ENCODE measurements at places on chromosomes 1 and 21. TPM values are rescaled to one million over a fixed set of nuclear protein-coding genes. Genes with fewer than 3 reads are reported as not detected.

DNA sequence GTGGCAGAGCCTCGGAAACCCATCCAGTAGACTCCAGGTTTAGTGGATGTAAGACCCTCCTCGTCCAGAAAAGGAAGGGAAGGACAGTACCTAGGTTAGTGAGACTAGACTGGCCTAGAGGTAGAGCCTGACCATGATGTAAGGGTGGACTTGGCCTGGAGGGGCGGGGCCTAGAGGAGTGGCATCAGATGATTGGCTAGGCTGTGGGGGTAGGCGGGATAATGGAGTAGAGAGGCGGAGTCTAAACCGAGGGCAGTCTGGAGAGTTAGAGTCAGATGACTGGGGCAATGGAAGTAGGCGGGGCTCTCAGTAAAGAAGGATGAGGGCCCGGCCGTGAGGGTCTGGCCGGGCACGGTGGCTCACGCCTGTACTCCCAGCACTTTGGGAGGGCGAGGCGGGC is 70.1 kb downstream of the EPHB2 start:
- peak; percentile 15 for DNase-seq

DNA sequence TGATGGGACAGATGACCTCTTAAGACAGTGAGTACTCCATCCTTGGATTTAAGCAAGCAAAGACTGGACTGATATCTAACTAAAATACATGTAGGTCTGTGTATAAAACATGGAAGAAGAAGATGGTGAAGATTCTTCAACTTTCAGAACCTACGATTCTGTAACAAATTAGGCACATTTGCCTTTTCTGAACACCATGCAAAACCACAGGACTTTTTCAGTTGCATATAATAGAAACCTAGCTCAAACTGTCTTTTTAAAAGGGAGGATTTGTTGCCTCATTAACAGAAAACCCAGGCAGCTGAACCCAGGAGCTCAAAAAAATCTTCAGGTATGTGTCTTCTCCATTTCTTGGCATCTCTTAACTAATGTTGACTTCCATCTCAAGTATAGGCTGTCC is 14.7 kb upstream of the TSPAN1 start:
- DNase-seq = no peak

DNA sequence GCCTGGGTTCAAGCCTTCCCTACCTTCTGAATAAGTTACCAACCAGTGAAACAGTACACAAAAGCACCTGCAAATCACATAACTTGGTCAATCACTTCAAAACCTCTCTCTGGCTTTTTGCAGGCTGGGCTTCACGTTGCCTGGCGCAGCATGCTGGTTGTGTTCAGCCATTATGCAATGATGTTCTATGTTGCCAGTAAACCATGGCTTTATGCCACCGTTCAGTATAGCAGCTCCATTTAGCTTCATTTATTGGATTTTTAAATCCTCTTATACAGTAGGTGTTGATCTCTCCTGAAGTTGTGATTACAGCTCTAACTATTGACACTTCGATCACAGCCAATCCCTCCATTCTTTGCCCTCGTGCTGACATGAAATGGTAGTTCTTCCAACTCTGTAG is 233.6 kb upstream of the PTBP2 start:
- DNase-seq = no peak

- no peak for DNase-seq
Observed at GRCh38 chr1:168300626-168301025, 19.9 kb downstream of the TBX19 start.

- DNase-seq = peak; percentile 45
Observed at GRCh38 chr1:12121212-12122003, 45.4 kb upstream of the TNFRSF1B start.

GRCh38 chr1:151828921-151829320 is 2.7 kb downstream of the RORC start:
- peak; percentile 61 for DNase-seq

- no peak for DNase-seq
Observed at GRCh38 chr1:156973417-156973816, 53.0 kb downstream of the LRRC71 start.

- DNase-seq = peak; percentile 60
Observed at GRCh38 chr1:23202263-23202749, 15.0 kb downstream of the HTR1D start.

GRCh38 chr1:226985239-226985838 is 45.2 kb downstream of the COQ8A start:
- DNase-seq = no peak

GRCh38 chr1:176605176-176605575 is 142.2 kb downstream of the PAPPA2 start:
- DNase-seq = no peak

DNA sequence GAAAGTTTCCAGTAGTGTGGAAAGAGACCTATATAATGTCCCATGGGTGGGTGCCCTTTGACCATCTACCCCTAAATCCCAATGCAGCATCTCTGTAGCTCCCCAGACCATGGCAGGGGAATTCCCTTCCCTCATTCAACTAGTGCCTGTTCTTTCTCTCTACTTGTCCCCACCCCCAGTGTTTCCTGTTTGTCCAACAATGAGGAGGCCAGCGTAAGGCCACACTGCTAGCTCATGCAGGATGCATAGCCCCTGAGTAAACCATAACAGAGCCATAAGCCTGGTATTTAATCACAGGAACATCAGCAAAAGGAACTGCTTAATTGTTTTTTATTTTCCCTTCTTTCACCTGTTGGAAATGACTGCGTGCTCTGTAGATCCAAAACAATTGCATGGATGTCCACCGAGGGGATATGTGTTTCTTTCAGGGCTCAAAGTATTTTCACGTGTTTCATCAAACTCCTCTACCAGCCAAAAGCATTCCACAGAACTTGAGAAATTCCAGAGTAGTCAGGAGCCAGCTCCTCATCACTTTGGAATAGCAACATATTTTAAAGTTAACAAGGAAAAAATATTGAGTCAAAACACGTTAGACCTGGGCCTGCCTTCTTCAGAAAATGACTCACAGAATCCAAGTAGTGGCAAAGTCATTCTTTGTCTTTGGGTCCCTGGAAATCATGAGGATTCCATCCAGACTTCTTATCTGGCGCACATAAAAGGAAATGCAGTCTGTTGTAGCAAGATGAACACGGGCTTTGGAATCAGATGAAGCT is 162.5 kb upstream of the SGIP1 start:
- peak; percentile 38 for DNase-seq

- DNase-seq = no peak
Observed at GRCh38 chr1:38686167-38686926, 173.2 kb downstream of the RRAGC start.

GRCh38 chr21:44518686-44519085 is 21.3 kb downstream of the KRTAP10-1 start:
- DNase-seq = no peak

The FCRL6 gene
- 0.13 TPM for total RNA-seq

The RPTN gene
- 0.53 TPM for total RNA-seq

The C1orf74 gene
- total RNA-seq = 11.6 TPM

The B3GALT5 gene
- total RNA-seq = 0.90 TPM
